ENCODE measurements at places on chromosomes 2 and 18.

DNA sequence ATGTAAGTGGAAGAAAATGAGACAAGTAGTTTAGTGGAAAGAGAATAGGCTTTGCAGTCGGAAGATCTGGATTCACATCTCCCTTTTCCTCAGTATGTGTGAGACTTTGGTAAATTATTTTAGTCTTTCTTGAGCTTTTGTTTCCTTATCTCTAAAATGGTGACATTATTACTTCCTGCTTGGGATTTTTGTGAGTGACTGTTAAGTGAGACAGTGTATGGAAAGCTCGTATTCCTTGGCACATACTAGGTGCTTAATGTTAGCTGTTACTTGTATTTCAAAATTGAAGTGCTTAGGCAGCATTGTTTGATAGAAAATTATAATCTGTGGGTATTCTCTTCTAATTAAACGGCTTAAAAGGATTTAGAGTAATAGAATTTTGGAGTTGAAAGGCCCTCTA, 2.0 kb downstream of the ZNF638 start:
- no peak for DNase-seq

DNA sequence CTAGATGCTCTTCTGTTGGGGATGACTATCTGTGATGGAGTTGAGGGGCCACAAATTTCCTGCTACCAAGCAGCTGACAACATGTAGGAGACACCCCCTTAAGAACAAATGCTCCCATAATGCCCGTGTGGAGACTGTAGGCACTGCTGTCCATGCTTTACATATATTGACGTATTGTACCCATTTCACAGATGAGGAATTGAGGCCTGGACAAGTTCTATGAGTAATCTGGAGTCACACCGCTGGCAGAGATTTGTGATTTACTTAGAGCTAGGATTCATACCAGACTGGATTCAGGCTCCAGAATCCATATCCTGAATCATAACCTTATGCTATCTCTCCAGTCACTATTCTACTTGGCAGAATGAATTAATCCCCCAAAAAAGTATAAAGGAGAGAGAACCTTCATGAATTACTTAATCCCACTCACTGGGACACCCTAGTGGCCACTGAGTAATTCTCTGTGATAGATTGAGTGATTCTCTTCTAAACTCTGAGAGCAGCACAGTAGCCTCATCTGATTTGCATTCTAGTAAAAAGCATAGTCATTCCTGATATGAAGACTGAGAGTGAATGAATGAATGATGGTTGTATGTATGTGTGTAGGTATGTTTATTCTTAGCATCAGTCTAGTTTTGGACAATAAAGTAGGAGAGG, 460.7 kb upstream of the MEIS1 start:
- no peak for DNase-seq

GRCh38 chr2:100409975-100410647, 7.4 kb downstream of the CHST10 start:
- no peak for DNase-seq

GRCh38 chr18:64037812-64038414, 68.0 kb downstream of the SERPINB8 start:
- peak; percentile 55 for DNase-seq

DNA sequence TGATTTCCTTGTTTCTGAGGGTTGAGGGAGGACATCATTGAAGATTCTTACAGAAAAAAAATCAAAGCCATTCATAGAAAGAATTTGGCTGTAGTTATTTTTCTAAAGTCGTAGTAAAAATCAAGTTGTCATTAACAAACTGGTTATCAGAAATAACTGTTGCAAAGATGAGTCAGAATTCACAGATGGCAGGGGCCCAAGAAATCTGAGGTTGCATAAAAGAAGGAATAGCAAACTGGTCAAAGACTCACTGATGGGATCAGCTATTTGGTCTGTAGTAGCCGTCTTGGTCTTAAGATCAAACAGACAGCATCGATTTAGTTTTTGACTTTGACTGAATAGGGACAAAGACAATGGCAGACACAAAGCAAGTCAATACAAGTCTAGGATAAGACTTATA, 334.3 kb downstream of the FIGN start:
- no peak for DNase-seq

DNA sequence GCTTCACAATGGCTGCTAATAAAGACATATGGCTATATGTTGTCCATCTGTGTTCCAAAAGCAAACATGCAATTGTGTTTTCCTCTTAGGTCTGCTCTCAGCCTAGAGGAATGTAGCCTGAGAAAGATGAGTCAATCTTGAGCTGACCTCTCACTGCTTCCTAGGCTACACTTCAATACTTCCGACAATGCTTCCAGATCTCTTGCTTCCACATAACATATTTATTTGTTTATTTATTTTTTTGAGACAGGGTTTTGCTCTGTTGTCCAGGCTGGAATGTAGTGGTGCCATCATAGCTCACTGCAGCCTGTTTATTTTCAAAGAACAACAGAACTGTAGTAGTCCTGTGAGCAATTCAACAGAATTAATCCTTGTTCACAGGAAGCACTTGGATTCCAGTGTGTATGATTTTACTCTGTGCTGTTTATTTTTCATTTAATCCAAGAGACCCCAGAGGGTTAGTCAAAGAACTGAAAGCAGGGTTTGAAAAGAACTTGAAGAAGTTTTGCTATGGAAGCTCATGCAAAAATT, 437.9 kb downstream of the TXNL1 start:
- no peak for DNase-seq

DNA sequence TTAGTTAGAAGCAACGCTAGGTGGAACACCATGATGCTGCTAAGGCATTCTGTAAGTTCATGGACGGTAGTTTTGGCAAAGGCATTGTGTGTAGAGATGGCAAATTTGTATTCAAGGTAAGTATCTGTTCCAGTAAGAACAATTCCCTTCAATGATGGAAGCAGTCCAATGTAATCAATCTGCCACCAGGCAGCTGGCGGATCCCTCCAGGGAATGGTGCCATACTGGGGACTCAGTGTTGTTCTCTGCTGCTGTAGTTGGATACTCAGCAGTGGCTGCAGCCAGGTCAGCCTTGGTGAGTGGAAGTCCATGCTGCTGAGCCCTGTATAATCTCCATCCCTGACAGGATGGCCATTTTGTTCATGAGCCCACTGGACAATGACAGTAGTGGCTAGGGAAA, 62.8 kb downstream of the ARL6IP6 start:
- peak; percentile 10 for DNase-seq

- DNase-seq = no peak
Measured at GRCh38 chr2:24579053-24579803, 88.2 kb downstream of the NCOA1 start.

GRCh38 chr2:227033471-227034148, 130.4 kb downstream of the COL4A4 start:
- DNase-seq = no peak

DNA sequence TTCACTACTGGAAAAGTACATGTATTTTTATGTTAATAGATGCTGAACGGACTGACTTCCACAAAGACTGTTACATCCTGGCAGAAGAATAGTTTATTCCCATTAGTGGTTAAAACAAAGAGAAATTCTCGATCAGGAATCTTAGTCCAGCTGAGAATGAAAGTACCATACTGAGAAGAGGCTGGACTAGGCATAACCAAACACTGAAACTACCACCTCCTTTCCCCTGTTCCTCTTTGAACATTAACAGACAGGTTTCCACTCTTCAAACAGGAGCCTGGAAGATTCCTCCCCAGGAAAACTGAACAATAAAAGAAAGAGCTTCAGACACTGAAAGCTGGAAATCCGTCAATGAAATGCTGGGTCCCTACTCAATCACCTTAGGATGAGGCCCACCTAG, 25.8 kb downstream of the LDAH start:
- DNase-seq = no peak

- DNase-seq = no peak
Measured at GRCh38 chr2:30234180-30234971, 3.0 kb downstream of the LBH start.

- no peak for DNase-seq
Measured at GRCh38 chr2:204538182-204539018, 6.9 kb upstream of the PARD3B start.

GRCh38 chr2:238820197-238820596, 27.7 kb upstream of the TWIST2 start:
- DNase-seq = no peak

DNA sequence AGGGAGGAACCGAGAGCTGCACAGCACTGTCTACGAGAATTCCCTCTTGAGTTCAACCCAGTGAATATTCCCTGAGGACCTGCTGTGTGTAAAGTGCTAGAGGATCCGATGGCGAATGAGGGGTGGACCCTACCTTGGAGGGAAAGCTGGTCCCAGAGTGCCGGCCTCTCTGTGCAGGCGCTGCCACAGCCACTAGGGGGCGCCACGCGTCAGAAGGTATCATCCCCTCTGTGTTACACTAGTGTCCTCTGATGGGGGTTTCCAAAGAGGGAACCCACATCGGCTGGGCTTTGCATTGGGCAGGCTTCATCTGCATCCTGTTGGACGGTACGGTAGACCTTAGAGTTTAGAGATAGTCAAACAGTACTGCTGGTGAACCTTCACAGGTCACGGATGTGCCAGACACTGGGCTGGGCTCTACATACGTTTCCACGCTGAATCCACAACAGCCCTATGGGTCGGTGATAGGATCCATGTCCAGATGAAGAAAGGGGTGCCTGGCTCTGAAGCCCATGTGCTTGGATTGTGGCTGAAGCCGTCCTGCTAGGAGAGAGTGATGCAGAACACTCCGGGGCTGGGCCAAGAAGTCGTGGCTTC, 39.0 kb downstream of the COA5 start:
- DNase-seq = no peak

- DNase-seq = no peak
Measured at GRCh38 chr2:230872151-230872967, 7.6 kb downstream of the ITM2C start.

GRCh38 chr2:42098571-42099437, 51.0 kb downstream of the PKDCC start:
- no peak for DNase-seq

- DNase-seq = no peak
Measured at GRCh38 chr18:68104036-68104435, 587.5 kb upstream of the DSEL start.

- DNase-seq = peak; percentile 58
Measured at GRCh38 chr18:57561728-57562423, 24.6 kb downstream of the FECH start.

DNA sequence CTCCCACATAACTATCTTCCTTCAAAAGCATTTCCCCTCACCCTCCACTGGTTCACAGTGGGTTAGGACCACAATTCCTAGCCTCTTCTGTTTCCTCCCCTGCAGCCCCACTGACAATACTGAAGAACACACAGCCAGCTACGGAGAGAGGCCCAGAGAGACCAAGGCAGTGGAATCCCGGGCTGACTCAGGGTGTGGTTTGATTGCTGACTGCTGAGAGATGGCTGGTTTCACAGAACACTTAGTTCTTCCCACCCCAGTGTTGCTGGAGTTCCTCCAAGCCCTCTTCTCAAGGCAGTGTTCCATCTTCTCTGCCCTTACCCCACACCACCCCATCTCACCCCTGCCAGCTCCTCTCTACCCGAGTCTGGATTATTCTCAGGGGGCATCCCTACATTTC, 43.3 kb upstream of the ZFP36L2 start:
- no peak for DNase-seq

DNA sequence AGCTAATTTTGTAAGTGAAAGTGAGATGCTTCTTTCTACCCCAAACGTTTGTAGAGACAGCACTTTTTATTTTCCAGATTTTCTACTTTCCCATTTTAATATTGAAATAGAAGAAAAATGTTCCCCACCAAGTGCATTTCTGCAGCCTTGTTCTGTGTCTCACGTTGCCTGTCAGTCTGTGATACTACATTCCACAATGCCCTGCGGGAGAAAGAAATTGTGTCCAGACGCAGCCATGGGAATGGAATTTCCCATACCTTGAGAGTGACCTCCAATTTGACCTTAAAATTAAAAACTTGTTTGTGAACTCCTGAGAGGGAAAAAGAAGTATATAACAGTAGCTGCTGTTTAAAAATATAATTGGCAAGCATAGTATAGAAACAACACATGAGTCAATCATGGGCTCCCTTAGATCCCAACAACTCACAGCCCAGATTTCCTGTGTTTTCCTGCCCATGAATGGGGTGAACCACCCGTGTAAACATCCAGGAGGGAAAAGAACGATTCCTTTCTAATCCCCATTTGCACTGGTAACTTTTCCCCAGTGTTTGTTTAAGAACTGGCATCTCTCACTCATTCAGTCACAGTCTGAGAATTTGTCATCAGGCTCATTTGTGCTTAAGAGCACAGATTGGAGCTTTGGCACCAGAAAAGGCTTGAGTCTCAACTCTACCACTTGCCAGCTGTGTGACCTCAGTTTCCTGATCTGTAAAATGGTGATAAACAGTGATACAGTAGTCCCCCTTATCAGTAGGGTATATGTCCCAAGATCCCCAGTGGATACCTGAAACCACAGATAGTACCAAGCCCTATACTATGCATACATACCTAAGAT, 166.1 kb upstream of the ZNF521 start:
- no peak for DNase-seq

DNA sequence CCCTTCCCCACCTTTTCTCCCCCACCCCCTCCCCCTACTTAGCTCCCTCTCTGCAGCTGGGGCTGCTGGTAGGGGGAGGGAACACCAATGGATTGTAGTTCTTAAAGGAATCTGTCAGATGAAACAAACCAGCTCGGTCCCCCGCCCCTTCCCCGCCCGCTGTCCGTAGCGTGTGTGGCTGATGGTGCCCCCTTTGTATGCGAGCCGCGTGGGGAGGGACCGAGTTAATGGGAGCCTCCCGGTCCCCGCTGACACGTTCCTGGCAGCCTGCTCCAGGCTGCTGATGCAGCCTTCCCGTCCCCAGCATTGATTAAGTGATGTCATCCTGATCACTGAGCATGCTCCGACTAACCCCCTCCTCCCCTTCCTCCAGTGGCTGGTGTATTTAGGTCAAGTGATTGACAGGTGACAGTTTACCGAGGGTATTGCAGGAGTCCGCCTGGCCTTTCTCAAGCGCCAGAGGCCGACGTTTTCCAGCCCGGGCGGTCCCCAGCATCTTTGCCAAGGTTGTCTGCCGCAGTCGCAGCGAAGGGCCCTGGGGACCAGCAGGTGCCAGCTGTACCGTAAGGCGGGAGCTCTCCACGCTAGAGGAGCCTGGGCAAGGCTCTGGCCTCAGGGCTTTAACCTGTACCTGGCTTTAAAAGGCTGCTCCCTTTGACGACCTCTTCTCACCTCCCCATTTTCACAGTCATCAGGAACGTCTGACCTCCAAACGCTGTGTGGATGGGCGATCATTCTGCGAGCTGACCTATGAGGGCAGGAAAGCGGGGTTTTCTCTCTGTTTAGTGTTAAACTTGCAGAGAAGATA, 1.8 kb downstream of the KIF5C start:
- peak; percentile 85 for DNase-seq

DNA sequence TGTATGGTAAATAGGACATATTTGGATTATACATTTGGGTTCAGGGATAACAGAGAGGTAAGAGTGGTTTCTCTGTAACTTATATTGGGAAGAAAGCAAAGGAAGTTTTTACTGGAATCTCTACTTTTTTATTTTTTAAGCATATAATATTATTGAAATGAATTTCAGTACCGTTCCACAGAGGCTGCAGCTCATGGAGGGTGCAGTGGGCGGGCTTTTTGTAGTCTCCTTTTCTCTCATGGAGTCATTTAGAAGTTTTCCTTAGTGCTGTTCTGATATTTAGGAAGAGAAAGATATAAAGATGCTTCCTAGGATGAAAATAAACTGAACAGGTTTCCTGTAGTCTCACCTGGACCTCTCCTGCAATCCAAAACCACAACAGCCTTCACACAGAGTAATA, 1153.3 kb upstream of the TMEFF2 start:
- no peak for DNase-seq
